EH (cell line): ENCODE measurements at places on chromosomes 6 and 20.

DNA sequence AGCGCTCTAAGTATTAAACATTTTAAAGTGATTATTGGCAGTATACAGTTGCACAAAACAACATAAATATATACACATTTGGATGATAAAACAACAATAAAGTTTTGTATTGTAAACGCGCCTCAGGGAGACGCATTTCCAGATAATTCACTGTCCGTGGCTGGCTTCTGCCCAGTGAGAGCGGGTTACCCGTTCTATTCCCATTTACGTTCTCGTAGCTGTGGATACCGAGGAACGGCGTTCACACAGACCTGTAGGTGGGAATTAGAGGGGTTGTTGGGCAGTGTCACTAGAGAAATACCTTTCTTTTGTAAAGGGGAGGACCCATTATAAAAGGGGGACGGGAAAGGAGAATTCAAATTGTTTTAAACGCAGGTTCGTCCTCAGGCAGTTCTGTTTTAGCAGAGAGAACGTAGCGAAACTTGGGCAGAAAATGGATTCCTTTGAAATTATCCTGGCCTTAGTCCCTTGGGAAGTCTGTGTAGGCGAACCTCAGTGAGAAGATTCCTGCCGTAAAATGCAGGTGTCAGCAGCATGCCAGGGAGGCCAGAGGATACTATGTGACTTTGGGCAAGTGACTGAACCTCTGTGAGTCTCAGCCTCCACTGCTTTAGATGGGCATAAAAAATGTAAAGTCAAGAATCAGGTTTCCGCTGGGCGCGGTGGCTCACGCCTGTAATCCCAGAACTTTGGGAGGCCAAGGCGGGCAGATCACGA lies 756 bp downstream of the MTG2 start:
- DNase-seq, result peak; percentile 6

GRCh38 chr6:119879731-119880130 lies 530.2 kb upstream of the MAN1A1 start:
- DNase-seq, result no peak

- no peak for DNase-seq
Observed at GRCh38 chr20:36991703-36992102, 40.2 kb upstream of the SAMHD1 start.

DNA sequence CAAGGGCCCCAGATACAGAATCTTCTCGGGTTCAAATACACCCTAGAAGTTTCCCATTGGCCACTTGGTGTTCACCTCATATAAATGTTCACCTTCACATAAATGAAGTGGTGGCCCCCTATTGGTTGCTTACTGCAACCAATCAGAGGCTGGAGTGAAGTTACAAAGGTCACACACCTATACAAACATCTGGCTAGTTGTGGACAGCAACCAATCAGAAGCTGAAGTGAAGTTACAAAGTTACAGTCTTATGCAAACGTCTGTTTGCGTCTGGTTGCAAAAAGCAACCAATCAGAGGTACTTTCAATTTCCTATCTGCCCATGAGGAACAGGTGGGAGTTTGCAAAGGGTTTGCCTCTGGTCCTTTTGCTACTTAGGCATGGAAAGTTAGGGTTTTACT lies 206.5 kb upstream of the BMP2 start:
- no peak for DNase-seq

- no peak for DNase-seq
Observed at GRCh38 chr6:163152701-163153100, 261.8 kb upstream of the QKI start.

DNA sequence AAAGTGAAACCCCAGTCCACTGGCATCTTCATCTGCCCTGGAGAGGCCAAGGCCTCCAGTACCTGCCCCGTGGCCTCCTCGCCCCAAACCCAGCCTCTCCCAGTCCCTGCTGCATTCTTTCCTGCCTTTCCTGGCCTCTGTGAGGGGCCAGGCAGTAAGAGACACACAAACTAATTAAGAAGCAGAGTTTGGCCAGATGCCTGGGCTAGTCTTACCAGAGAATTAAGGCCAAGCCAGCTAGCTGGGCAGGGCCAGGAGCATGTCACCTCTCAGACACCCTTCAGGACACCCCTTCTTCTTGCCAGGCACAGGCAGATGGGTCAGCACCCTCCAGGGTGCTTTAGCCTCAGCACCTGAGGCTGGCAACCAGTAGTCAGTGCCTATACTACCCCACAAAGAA lies 2.4 kb downstream of the MDGA1 start:
- peak; percentile 41 for DNase-seq
